ENCODE measurements at places on chromosomes 4 and X. TPM values are rescaled to one million over a fixed set of nuclear protein-coding genes. Genes with fewer than 3 reads are reported as not detected.

The DOK7 gene
- total RNA-seq, result 2.8 TPM

The NHSL2 gene
- 0.31 TPM for total RNA-seq

The TMPRSS11E gene
- total RNA-seq, result not detected

The IL9R gene
- not detected for total RNA-seq

DNA sequence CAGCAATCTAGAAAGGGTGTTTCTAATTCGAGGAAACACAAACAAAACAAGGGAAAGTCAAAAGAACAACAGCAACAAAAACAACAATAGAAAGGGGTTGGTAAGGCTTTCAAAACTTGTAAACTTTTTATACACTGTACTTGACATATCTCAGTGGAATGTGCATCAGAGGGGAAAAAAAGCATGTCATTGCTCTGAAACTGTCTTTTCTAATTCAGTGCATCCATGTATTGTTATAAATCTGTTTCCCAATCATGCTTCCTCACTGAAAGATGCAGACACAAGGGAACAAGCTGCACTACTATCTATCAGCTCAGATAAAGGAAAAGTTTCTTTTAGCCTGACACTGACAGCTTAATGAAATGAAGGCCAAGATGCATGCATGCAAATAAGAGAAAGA is 44.2 kb upstream of the PCDH18 start:
- no peak for DNase-seq

DNA sequence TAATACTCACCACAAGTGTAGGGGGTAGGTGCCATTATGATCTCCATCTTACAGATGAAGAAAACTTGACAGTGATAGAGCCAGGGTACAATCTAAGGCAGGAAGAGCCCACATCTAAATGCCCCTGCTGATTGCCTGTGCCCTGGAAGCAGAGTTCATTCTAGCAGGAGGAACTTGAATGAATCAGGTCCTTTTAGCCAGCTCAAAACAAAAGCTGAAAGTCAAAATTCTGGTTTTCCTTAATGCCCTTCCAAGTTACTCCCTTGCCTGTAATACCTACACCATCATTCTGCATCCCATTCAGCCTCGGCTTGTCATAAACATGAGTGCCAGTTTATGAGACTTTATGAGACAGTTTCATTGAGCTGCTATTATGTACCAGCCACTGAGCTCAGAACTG is 89.6 kb downstream of the SCD5 start:
- no peak for DNase-seq

GRCh38 chrX:45768666-45769236 is 568.1 kb upstream of the DIPK2B start:
- DNase-seq, result no peak

DNA sequence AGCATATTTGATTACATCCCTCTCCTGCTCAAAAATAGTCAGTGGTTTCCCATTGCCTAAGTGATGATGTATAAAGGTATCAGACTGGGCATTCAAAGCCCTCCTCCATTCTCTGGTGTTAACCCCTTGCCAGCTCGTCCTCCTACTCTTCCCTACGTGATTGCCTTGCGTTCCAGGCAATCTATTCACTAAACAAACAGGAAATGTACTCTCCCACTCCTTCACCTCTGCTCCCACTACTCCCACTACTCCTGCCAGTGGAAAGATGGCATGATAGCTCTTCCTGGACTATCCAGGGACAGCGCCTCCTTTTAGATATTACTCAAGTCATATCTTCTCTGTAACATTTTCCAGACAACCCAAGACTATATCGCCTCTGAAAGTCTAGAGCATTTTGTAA is 5.8 kb downstream of the DGAT2L6 start:
- DNase-seq, result no peak

- DNase-seq, result no peak
Observed at GRCh38 chrX:40168480-40169011, 70.8 kb upstream of the BCOR start.

DNA sequence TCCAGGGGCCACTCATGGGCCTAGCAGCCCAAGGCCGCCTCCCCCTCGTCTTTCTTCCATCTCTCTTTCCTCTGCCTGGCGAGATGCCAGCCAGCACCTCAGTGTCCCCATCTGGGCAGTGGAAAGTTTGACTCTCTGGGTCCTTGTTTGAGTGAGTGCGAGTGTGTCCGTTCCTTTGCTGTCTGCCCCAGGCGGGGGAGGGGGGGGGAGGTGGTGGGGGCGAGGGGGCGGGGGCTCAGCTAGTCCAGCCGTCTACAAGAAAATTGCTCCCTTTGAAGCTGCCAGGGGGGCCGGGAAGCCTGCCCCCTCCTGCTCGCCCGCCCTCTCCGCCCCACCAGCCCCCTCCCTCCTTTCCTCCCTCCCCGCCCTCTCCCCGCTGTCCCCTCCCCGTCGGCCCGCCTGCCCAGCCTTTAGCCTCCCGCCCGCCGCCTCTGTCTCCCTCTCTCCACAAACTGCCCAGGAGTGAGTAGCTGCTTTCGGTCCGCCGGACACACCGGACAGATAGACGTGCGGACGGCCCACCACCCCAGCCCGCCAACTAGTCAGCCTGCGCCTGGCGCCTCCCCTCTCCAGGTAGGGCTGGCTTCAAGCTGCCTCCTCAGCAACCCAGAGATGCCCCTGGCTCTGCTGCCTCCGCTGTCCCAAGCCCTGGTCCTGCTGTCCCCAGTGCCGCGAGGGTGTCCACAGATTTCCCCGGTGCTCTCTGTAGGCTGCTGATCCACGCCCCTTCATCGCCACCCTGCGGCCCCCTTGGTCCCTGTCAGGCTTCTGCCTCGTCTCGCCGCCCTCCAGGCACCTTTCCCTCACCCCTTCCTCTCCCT is at the start of gene BGN:
TSS of gene BGN (plus strand) at position 440 of the 821 bp plus-strand sequence. CDS start 9,652 bp downstream, outside the sequence.
- no peak for DNase-seq

DNA sequence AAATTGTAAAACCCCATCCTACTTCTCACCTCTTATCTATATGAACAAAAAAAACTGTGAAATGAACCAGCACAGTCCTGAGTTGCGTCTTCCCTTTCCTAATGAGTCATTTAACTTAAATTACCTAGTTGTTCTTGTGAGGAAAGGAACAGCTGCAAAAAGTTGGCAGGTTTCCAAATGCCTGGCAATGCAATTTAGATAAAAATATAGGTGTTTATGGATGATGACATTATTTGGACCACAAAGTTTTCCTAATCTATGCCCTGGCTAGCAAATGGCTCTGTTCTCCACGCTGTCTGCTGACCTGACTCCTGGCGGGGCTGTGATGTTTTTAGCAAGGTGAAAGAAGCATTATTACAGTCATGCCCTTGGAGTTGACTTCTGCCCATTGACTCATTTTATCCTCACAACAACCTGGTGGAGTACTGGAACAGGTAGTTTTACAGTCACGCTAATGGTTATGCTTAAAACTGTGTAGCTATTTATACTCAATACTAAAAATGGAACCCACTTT is 29.8 kb upstream of the RELL1 start:
- no peak for DNase-seq

DNA sequence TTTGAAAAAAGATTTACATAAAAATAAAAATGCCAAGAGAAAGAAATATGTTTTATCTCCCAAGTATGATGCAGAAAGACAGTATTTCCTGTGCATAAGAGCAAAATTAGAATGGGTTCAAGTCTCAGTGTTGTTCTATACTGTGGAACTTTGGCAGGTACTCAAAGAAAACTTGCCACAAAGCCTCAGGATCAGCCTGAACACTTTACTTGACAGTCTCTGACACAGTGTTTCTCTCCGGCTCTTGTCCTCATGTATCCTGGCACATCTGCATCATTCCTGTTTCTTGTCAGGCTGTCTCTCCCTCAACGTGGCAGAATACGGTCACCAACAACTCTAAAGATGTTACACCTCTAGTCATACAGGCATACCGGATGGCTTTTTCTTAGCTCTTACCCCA is 273.7 kb downstream of the ARHGAP24 start:
- DNase-seq, result no peak

DNA sequence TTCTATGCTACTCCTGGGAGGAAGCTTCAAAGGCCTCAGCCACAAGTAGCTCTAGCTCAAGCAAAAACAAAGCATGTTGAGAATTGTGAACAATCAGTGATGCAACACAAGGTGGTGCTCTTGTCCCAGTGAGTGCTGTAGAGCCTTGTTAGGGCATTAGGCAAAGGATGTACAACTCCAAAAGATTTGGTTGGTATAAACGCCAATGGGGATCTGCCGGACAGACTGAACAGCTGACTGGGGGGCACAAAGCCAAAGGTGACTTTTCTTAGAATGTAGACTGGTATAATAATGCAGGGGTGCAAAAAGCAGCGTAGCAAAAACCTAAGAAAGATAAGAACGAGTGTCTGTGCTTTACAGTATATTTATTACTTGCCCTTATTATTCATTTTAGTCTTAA is 62.6 kb upstream of the ALB start:
- peak; percentile 49 for DNase-seq

DNA sequence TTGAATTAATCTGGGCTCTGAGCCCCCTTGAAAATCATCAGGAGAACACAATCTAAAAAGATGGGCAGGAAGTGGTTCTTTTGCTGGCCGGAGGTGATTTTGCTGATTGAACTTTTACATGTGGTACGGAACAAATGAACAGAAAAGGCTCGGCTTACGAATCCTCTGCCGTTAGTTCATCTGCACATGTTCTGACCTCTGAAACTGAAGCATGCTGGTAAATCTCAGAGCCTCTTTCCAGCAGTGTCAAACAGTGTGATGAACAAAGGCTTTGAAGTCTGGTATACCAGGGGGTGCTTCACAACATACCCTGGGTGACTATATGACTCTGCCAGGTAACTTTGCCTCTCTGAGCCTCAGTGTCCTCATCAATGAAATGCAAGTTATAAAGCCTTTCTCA is 194.2 kb upstream of the C1QTNF7 start:
- DNase-seq, result no peak

DNA sequence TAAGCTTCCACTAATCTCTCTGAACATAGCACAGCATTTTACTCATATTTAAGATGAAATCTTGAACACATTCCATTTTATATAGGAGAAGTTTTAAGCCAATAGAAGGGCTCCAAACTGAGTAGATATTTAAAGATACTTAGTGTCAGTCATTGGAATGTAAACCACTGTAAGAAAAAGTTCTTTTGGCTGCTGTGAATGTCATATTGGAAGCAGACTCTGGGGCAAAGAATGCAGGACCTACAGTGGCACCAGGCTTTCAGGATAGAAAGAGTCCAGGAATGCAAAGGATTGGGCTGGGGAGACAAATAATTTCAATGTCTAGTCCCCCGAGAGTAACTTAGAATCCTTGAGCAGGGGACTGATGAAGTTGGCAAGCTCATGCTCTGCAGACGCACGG is 1047.7 kb downstream of the STIM2 start:
- no peak for DNase-seq

DNA sequence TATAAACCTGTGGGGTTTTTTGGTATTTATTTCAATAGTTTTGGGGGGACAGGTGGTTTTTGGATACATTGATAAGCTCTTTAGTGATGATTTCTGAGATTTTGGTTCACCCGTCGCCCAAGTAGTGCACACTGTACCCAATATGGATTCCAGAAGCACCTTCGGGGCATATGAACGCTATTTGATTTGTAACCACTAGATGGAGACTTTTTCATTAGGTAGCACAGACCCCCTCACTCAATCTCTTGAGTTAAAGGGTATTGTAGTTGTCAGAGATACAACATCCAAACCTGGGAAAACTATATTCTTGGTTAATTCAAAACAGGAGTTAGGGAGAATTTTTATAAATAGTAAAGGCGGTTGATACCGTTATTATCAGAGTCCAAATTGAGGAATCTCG is 79.8 kb downstream of the SPANXN3 start:
- peak; percentile 2 for DNase-seq

DNA sequence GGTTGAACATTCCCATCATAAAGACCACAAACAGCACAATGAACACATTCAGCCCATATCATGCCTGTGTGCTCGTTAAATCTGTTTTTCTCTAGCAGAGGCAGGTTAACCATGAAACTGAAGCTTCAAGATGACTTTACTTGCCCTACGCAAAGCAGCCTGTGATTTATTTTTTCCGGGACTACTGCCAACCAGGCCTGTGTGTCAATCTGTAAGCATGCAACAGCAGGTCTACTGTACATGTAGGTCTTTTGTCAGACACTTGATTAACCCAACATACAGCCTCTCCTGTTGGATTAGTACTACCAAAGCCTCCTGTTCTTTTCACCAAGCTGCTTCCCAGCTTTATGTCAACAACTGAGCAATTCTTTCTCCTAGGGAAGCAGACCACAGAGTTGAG is 85.5 kb upstream of the ACSL1 start:
- DNase-seq, result no peak

- DNase-seq, result no peak
Observed at GRCh38 chr4:99863804-99864203, 30.4 kb downstream of the LAMTOR3 start.

DNA sequence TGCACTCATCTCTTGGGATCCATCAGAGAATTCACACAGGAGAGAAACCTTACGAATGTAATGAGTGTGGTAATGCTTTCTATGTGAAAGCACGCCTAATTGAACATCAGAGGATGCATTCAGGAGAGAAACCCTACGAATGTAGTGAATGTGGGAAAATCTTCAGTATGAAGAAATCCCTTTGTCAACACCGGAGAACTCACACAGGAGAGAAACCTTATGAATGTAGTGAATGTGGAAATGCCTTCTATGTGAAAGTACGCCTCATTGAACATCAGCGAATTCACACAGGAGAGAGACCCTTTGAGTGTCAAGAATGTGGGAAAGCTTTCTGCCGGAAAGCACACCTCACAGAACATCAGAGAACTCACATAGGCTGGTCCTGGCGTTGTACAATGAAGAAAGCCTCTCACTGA is 42.8 kb downstream of the ZNF157 start:
- no peak for DNase-seq

DNA sequence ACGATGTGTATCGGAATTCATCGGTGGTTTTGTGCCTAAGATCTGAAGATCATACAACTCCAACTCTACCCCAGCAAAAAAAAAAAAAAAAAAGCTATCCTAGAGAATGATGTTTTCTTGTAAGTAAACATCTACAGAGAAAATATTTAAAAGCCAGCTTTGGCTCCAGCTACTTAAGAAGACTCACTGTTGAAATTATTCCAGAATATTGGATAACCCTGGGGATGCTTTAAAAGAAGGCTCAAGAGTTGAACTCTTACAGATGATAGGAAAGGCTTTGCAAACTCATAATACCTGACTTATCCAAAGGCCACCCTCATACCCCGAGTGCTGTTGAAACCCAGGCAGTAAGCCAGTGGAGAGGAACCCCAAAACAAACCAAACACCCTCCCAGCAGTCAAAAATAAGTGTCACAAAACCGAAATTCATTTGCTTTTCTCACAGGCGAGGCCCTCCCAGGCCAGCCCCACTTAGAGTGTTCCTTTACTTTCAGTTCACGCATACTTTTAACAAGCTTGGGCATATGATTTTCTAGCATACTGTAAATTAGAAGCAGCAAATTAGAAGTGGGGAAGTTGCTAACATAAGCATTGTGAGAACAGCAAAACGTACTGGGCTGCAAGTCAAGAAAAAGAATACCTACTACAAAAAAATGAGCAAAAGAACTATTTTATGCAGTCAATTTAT is 2.7 kb upstream of the AMELX start:
- no peak for DNase-seq

Measured in G401 (cell line).